ENCODE measurements at places on chromosomes 7 and 10.

GRCh38 chr10:103765981-103766380 lies 89.4 kb downstream of the SH3PXD2A start:
- peak; percentile 57 for DNase-seq

- no peak for DNase-seq
These were observed 37.1 kb downstream of the ZMIZ1 start for GRCh38 chr10:79105818-79106217.

- DNase-seq, result no peak
These were observed 34.0 kb downstream of the MXI1 start for GRCh38 chr10:110241407-110241806.

GRCh38 chr7:93146472-93147141 lies 1.6 kb downstream of the SAMD9L start:
- DNase-seq, result no peak

DNA sequence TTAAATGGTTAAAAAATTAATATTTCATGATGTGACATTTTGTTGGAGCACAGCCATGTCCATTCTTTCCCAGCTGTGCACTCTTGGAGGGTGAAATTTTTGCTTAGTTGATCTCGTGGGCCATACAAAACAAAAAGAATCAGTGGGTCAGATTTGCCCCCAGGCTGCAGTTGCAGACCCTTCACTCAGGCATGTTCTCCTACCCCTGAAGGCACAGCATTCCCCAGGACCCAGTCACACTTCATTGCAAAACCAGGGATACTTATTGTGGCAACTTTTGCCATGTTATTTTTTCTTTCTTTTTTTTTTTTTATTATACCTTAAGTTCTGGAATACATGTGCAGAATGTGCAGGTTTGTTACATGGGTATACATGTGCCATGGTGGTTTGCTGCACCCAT lies 6.0 kb downstream of the TAS2R40 start:
- no peak for DNase-seq

DNA sequence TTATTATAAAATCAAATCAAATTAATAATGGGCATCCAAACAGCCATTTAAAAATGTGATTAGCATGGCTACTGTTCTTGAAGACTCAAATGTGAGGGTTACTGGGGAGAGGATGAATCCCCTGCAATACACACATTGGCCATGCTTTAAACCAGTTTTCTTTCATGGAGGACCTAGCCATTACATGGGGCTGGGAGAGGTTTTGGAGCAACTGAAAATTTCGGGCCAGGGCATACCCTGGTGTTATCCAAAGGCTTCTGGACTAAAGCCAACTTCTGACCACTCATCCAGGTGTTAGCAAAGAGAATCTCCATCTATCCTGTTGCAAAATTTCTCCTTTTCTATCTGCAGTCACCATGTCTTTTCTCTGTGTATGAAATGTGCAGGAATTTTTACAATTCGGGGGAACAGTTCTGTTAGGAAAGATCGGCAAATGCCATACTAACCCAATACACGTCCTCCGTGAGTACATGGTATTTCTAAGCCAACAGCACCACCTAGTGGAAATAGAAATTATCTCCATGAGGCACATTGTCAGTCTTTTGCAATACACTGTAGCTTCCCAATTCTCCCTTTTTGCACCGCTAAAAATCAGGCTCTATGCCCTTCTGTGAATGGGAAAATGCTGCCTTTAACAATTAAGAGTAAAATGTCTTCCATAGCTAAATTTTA lies 47.0 kb upstream of the ZNF107 start:
- DNase-seq, result no peak

GRCh38 chr7:24965831-24966708 lies 13.9 kb downstream of the OSBPL3 start:
- DNase-seq, result no peak

DNA sequence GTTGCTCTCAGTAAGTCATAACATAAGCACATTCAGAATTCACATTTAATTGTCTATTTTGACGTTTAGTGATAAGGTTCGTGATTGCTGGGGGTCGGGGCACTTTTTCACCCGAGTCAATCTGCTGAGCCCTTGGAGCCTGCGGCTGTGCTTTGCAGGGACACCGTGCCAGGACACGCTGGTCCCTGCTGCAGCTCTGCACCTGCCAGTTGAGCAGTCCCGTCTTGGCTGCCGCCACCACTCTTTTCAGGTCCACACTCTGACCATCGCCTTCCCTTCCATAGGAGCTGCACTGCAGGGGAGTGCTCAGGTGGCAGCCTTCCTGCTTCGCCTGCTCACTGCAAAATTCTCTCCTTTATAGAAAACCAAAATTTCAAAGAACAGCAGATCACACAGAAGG lies 36.4 kb downstream of the CUL1 start:
- DNase-seq, result no peak

GRCh38 chr7:18861514-18862118 lies 255.8 kb downstream of the TWIST1 start:
- no peak for DNase-seq

GRCh38 chr10:120584786-120585185 lies 127.8 kb downstream of the PLPP4 start:
- no peak for DNase-seq

- DNase-seq, result no peak
These were observed 83.1 kb downstream of the STRA8 start for GRCh38 chr7:135316648-135317313.

- no peak for DNase-seq
These were observed 26.9 kb downstream of the NACAD start for GRCh38 chr7:45061806-45062425.

DNA sequence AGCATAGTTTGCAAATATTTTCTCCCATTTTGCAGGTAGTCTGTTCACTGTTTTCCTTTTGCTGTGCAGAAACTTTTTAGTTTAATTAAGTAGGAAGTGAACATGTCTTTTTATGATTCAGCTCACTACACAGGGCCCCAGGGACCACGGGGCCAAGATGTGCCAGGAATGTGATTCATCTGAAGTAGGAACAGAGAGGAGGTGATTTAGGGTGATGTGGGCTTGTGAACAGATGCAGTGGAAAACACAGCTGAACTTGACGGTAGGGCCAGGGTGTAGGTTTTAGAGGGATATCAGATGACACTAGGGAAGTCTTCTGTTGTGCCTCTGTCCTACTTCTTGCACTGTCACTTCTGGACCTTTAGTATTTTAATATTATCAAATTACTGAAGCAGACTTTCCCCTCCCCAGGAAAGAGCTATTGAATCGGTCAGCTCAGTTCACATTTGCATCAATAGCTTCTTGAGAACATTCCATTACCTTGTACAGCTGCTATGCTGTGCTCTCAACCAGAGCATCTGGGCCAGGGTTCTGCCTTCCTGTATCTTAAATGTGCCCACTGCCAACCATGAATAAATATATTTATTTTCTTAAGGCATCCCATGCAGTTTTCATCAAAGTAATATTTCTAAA lies 96.9 kb downstream of the OSBPL3 start:
- no peak for DNase-seq

- DNase-seq, result no peak
These were observed 6.8 kb upstream of the LAT2 start for GRCh38 chr7:74202841-74203556.

GRCh38 chr7:27164367-27165088 lies 809 bp downstream of the HOXA9 start:
- DNase-seq, result no peak

- no peak for DNase-seq
These were observed 81.3 kb downstream of the ZFAND4 start for GRCh38 chr10:45591280-45591679.

- DNase-seq, result no peak
These were observed 89.3 kb upstream of the ARID5B start for GRCh38 chr10:61812052-61812721.

- DNase-seq, result no peak
These were observed 221.1 kb downstream of the SEMA3E start for GRCh38 chr7:83427884-83428283.

DNA sequence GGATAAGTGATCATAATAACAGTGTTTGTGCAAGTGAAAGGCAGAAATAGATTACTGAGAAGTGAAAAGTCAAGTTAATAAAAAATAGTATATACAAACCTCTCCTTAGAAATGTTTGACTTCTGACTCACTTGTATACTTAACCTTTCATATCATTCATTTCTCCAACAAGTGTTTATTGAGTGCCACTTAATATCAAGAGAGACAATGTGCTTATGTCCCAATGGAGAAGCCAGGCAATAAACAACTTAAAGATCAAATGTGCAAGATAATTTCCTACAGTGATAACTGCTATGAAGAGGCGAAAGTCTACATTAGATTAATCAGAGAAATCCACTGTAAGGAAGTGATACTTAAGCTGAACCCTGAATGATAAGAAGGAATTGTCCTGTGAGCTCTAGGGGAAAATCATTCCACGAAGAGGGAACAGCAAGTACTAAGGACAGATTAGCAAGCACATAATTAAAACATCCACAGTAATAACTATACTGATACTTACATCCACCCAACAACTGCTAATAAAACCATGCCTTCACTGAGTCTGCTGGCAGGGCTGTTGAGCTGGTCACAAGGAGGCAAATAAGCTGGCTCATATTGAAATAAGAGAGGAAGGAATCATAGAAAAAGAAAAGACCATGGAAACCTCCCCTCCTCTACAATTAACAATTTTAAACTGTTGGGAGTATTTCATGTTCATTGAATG lies 203.5 kb downstream of the CTNNA3 start:
- DNase-seq, result no peak

- DNase-seq, result no peak
These were observed 173.9 kb upstream of the SP4 start for GRCh38 chr7:21253740-21254687.

- DNase-seq, result no peak
These were observed at the start of gene PALD1 for GRCh38 chr10:70478191-70479164. PALD1 (plus strand) TSS chr10:70478767; CDS start chr10:70525952, 47,185 bp downstream.

DNA sequence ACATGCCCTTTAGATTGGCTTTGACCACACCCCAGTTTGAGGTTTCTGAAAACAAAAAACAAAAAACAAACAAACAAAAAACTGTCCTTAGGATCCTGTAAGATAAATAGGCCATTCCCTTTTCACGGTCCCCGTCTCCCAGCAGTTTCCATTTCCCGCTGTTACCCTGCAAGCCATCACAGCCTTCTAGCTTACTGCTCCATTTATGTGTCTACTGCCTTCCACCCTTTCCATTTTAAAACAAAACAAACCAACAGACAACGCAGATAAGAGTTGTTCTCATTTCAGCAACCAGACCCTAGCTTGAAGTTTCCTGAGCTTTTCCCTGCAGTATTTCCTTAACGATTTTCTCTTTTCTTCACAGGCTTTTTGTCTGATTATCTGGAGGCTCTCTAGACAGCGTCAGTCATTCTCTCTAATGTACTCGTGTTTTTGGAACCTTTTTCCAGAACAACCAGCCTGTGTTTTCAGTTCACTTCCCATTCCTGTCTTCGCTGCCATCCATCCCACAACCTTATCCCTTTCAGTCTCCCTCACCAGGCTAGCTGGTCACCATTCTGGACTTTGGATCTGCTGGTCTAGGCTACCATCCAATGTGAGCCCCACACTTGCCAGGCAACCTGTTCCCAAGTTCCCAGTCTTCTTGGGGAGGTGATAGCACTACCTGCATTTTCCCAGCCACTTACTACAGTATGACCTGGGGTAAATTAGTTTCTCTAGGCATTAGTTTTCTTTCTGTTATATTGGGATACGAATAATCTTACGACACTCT lies 317.3 kb upstream of the FZD1 start:
- DNase-seq, result no peak

- no peak for DNase-seq
These were observed 15.6 kb downstream of the FAM107B start for GRCh38 chr10:14758994-14759664.

DNA sequence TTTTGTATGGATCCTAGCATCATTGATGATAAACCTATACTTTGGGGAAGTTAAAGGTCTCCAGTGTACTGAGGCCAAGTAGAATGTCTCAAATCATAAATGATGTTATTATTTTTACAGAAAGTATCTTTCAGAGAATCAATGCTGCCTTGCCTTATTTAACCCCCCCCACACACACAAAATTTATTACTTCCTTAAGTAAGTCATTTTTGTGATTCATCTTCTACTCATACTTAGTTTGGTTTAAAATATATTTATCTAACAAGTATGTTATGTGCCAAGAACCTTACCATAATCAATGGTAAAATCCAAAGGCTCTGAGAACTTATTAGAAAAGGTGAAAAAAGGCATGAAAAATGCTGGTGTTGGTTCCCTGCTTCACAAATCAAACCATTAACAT lies 18.8 kb upstream of the CLDN12 start:
- no peak for DNase-seq

- no peak for DNase-seq
These were observed 79.6 kb downstream of the NHLRC2 start for GRCh38 chr10:113933894-113934532.

DNA sequence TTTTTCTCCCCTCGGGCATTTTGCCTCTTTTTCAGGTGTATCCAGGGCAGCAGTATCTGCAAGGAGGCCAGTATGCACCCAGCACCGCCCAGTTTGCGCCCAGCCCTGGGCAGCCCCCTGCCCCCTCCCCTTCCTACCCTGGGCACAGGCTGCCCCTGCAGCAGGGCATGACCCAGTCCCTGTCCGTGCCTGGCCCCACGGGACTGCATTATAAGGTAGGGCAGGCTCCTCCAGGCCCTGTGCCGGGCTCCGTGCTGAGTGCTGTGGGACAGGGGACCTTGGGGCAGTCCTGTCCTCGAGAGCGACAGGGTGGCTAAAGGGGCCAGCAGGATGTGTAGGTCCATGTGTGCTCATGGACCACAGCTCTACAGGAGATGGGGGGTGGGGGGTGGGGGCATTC lies 10.6 kb downstream of the ZMIZ2 start:
- no peak for DNase-seq

DNA sequence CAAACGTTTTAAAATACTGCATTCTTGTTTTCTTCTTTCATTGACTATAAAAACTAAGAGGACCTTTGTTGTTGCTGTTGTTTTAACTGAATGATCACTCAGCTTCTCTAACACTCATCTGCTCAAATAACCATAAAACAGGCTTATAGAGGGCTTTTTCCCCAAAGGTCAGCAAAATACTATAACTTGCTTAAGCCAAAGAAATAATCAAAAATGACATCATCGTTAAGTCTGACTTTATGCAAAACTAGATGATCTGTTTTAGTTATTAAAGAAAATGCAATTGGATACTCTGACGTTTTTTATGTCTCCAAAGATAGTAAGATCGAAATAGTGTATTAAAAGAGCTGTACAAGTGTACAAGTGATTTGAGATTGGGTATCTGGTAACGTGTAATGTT lies 152.9 kb downstream of the SEMA3A start:
- DNase-seq, result no peak

- DNase-seq, result no peak
These were observed 191.2 kb upstream of the SH2B2 start for GRCh38 chr7:102095321-102096011.

All from stimulated activated CD8-positive, alpha-beta memory T cell treated with anti-CD3 and anti-CD28 coated beads, Interleukin-4, amount 100 ng/mL, for 1 hour (primary cell).